ENCODE measurements at places on chromosomes 11 and 22. TPM values are rescaled to one million over a fixed set of nuclear protein-coding genes. Genes with fewer than 3 reads are reported as not detected.

GRCh38 chr11:209275-210121 lies 2.0 kb downstream of the RIC8A start:
- no peak for DNase-seq

GRCh38 chr11:73137262-73137943 lies 4.7 kb downstream of the FCHSD2 start:
- DNase-seq = no peak

GRCh38 chr11:65266210-65266609 lies 4.4 kb downstream of the POLA2 start:
- DNase-seq = no peak

DNA sequence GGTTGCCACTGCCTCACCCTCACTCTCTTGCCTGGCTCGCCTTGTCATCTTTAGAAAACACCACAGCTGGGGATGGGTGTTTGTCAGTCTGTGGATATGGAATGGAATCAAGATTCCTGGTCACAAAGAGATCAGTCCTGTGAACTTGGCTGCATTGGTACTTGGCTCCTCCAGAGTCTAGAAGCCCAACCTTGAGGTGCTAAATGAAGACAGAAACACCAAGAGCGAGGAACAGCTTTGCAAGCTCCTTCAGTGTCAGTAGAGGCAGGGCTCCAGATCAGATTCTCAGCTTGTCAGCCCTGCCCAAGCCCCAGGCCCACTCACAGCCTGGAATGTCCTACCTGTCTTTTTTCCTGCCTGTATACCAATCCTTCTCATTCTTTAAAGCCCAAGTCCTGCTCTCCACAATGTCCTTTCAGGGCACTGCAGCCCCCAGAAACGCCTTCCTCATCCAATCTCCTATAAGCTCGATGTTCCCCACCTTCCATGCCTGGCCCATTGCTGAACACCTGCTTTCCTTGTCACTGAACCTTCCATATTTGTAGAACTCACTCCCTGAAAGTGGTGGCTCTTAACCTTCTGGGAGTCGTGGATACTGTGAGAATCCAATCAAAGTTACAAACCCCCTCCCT lies 188.9 kb downstream of the BCR start:
- no peak for DNase-seq

GRCh38 chr11:78573681-78574080 lies 983 bp downstream of the NARS2 start:
- DNase-seq = no peak

GRCh38 chr11:6351782-6352382 lies 31.6 kb upstream of the CAVIN3 start:
- no peak for DNase-seq

DNA sequence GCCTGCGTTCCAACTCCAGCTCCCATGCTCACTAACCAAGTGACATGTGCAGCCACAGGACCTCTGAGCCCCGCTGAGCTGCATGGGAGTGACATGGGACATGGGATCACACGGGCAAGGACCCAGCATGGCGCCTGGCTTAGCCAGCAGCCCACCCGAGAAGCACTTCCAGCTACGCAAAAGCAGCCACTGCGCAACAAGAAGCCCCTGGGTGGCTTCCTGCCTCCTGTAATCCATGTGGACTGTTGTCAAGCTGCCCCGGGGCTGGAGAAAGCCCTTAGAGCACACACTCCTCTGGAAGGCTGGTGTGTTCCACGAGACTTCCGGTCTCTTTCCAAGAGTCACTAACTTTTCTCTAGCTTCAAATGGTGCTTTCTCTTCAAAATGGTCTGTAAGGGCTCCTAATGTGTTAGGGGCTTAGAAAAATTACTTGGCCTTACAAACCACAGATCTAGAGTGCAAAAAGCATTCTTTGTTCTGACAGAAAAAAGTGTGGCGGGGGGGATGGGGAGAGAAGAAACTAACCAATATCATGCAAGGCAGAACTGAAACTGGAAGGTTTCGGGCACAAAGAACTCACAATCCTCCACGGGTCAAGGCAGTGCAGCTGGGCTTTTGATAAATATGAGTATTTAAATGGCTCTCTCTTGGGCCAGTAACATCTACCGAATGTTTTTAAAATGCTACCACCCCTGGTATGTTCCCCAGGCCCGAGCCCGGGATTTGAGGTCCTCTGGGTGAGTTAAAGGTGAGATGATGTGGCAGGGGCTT lies 5.5 kb downstream of the C11orf24 start:
- no peak for DNase-seq

Gene INPPL1
- 40.2 TPM for total RNA-seq

Gene OR52I1
- not detected for total RNA-seq
